ENCODE measurements at places on chromosomes 16 and 17. TPM values are rescaled to one million over a fixed set of nuclear protein-coding genes. Genes with fewer than 3 reads are reported as not detected.

GRCh38 chr17:59190806-59191205, 19.0 kb upstream of the SMG8 start:
- no peak for DNase-seq

GRCh38 chr17:39678340-39679116, 9.3 kb downstream of the PGAP3 start:
- DNase-seq, result no peak

GRCh38 chr16:3058139-3059030, 7.1 kb upstream of the IL32 start:
- peak; percentile 93 for DNase-seq

DNA sequence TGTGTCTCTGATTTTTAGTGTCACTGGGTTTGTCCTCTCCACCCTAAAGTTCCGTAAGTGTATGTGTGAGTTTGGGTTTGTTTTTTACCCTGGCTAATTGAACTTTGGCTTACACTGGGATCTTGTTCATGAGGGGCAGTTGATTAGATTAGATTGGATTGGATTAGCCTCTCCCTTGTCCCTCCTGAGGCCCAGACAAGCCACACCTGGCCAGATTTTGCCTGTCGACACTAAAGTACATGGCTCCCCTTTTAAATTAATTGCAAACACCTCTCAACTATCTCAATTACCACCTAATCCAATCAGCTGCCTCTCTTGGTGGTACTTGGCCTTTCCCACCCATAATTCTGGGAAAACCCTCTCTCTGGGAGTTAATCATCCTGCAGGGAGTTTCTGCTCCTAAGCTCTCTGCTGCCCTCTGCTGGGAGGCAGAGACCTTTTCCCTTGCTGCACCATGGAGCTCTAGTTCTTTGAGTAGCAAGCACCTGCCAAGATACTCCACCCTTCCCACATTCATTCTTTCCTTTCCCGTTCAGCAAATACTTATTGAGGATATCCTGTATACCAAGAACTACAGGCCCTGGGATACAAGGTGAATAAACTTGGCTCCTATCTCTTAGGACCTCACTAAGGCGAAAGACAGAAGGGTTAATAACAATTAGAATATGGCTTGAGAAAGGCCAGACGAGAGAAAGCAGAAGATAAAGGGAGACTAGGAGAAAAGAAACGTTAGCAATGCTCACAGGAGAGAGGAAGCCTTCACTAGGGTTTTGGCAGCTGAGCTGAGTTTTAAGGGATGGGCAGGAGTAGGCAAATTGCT, 60.0 kb upstream of the MPHOSPH6 start:
- peak; percentile 53 for DNase-seq

DNA sequence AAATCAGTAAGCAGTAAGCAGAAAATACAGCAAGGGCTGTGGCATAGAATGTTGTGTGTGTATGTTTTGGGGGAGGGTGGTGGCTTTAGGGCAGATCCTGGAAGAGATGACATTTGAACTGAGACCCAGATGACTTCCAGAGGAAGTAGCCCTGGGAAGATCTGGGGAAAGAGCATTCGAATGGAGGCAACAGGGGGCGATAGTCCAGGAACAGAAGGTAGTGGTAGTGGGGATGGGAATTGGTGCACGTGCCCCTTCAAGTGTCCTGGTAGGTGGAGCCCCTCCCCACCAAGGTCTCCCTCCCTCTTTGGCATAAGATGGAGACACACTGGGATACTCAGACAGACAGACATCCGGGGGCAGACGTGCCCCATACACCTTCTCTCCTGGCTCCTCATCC, 14.1 kb downstream of the ARHGEF15 start:
- DNase-seq, result peak; percentile 51

- DNase-seq, result no peak
Measured at GRCh38 chr16:64453646-64454045, 668.2 kb downstream of the CDH11 start.

DNA sequence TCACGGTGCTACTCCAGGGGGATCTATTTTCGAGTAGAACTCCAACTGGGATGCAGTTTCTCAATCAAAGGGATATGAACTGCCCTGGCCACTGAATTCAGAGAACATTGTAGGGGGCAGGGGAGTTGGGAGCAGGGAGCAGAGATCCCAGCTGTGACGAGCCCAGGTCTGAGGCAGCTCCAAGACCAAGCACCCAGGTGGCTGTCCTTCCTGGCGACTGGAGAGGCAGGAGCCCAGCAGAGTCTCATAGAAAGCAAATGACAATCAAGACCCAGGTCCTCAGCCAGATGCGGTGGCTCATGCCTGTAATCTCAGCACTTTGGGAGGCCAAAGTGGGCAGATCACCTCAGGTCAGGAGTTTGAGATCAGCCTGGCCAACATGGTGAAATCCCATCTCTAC, 60.1 kb downstream of the TK2 start:
- no peak for DNase-seq

GRCh38 chr17:80781807-80782277, 209.8 kb upstream of the CHMP6 start:
- DNase-seq, result no peak

- no peak for DNase-seq
Measured at GRCh38 chr16:20870122-20870820, 29.9 kb downstream of the DCUN1D3 start.

DNA sequence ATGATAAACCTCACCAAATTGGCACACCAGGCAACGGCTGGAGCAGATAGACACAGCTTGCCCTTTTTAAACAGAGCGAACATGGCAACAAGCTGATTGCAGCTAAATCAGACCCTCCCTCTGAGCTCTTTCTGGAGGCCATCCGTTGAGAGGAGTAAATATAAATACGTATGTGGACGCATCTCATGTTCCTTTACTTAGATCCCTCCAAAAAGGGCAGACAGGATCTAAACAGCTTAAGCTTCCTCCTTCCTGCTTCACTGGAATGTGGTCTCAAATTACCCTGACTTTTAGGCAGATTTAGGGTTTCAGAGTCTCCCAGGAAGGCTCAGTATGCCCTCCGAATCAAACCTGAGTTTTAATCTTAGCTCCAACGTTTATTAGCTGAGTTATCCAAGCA, 204.7 kb upstream of the GOT2 start:
- DNase-seq, result peak; percentile 4

DNA sequence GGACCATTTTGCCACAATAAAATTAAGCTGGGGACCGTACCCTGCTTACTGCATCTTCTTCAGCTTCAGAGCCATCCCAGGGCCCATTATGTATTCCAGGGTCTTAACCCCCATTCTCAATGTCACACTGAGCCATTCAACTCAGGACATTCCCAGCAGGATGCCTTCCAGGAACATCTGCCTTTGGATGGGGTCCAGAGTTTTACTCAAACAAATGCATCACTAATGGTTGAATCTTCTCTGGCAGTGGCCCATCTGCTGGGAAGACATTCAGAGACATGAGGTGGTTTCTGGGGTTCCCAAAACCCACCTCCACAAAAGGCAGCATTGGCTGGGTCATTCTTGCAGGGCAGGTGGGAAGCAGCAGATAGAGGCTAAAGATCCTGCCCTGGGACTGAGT, 3.4 kb upstream of the SEC14L5 start:
- DNase-seq, result no peak

GRCh38 chr17:27414271-27414670, 42.0 kb upstream of the KSR1 start:
- DNase-seq, result no peak

DNA sequence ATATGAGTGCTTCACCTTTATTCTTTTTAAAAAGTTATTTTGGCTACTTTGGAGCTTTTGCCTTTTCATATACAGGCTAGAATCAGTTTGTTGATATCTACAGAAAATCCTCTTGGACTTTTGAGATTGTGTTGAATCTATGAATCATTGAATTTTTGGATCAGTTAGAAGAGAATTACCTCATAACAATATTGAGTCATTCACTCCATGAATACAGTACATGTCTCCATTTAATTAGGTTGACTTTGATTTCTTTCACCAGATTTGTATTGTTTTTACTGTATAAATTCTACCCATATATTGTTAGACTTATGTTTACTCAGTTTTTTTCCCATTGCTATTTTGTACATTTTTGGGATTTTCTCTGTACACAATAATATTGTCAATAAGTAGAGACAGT, 54.4 kb downstream of the TAOK1 start:
- no peak for DNase-seq

GRCh38 chr16:89727406-89728120, 6.2 kb downstream of the ZNF276 start:
- peak; percentile 83 for DNase-seq

- DNase-seq, result no peak
Measured at GRCh38 chr17:19305256-19305655, 57.3 kb downstream of the B9D1 start.

DNA sequence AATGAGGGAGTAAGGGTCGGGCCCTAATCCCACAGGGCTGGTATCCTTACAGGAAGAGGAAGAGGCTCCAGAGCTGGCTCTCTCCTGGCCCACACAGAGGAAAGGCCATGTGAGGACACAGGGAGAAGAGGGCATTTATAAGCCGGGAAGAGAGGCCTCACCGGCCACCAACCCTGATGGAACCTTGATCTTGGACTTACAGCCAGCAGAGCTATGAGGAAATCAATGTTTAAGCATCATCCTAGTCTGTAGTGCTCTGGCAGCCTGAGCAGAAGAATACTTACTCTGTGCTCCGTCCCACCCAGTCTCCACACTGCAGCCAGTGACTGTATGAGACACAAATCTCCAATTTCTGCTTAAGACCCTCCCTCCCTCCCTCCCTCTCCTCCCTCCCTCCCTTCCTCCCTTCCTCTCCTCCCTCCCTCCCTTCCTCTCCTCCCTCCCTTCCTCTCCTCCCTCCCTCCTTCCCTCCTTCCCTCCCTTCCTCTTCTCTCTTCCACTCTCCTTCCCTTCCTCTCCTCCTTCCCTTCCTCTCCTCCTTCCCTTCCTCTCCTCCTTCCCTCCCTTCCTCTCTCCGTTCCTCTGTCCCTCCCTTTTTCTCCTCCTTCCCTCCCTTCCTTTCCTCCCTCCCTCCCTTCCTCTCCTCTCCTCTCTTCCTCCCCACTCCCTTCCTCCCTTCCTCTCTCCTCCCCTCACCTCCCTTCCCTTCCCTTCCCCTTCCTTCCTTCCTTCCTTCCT, 8.9 kb upstream of the TMEM220 start:
- DNase-seq, result no peak

DNA sequence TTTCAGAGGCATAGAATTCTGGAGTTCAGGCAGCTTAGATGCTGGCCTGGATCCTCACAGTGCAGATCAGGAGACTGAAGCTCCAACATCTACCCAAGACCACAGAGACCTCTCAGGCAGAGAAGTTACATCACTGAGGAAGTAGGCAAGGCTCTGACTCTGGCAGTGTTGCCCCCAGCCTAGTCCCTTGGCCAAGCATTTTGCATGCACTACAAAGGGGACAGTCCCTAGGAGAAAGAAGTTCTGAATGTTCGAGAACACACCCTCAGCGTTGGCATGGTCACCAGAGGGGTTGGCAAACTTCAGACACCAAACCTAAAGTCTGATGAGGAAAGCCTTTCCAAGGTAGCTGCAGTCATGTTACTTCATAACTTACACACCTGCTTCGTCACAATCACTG, 2.5 kb downstream of the RANBP10 start:
- DNase-seq, result no peak

TMEM92 gene
- 7.3 TPM for total RNA-seq

GPR139 gene
- total RNA-seq, result 0.15 TPM

NXPH3 gene
- 1.7 TPM for total RNA-seq

YBX2 gene
- 12.2 TPM for total RNA-seq

MINK1 gene
- total RNA-seq, result 42.4 TPM

UNK gene
- 17.9 TPM for total RNA-seq

Data from H7 (cell line).